EH (cell line): ENCODE measurements at places on chromosomes 12 and 14.

DNA sequence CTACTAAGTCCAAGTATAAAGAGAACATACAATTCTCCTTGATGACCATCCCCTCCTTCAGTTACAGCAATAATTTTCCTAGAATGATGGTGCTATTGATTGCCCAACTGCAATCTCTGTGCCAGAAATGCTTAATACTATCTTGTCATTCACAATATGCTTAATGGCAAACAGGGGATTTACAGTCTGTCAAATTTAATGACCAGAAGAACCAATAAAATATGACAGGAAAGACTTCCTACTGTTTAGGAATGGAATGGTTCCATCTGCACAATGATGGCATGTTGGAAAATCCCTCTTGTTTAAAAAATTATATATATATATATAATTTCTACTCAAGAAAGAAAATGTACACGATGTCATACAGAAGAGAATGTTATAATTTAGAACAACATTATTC is 623.2 kb downstream of the CCER1 start:
- DNase-seq = no peak

DNA sequence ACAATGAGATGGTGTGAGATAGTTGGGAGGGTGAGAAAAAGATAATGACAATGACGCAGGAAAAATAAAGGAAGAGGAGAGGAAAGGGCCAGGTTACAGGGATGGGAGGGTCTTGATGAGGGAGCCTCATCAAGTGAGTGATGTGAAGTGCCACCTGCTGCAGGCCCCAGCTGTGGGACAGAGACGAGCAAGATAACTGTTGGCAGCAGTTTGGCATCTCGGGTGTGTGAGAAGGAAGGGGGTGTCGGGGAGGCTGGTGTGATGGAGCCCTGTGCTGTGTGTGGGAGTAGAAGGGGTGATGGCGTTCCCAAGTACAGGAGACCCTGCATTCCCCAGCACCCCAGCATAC is 11.4 kb upstream of the TAC3 start:
- DNase-seq = no peak

- peak; percentile 7 for DNase-seq
Observed at GRCh38 chr12:43028826-43029225, 439.3 kb upstream of the PRICKLE1 start.

DNA sequence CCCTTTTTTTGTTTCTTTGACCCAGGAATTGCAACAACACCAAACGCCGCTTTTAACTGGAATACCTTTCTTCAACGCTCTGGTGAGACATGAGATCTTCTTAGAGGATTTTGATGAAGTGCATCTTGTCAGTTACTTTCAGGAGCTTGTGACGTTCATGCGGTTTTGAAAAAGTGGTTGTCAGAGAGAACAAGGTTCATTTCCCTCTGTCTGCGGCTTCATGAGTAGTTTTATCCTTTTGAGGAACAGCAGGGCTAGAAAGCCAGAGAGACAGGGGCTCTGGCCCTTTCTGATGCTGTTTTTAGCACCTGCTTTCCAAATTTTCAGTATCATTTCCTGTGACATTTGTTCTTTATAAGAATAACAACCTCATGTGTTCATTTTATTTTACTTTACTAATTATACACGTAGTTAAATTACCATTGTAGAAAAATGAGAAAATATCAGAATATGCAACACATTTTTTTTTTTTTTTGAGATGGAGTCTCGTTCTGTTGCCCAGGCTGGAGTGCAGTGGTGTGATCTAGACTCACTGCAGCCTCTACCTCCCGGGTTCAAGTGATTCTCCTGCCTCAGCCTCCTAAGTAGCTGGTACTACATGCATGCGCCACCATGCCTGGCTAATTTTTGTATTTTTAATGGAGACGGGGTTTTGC is 61.8 kb downstream of the GLT1D1 start:
- DNase-seq = no peak

DNA sequence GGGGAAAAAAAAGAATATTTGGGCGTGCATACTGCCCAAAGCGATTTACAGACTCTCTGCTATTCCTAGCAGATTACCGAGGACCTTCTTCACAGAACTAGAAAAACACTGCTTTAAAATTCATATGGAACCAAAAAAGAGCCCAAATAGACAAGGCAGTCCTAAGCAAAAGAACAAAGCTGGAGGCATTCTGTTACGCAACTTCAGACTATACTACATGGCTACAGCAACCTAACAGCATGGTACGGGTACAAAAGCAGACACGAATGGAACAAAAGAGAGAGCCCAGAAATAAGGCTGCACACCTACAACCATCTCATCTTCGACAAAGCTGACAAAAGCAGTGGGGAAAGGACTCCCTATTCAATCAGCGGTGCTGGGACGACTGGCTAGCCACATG is 56.7 kb downstream of the TRAF3 start:
- DNase-seq = no peak

GRCh38 chr14:87785897-87786296 is 207.1 kb downstream of the GALC start:
- no peak for DNase-seq

GRCh38 chr14:104387022-104388010 is 192.2 kb upstream of the C14orf180 start:
- no peak for DNase-seq

GRCh38 chr12:5988659-5989116 is 43.6 kb upstream of the ANO2 start:
- DNase-seq = peak; percentile 74

GRCh38 chr12:38585086-38585485 is 268.5 kb downstream of the ALG10B start:
- no peak for DNase-seq

DNA sequence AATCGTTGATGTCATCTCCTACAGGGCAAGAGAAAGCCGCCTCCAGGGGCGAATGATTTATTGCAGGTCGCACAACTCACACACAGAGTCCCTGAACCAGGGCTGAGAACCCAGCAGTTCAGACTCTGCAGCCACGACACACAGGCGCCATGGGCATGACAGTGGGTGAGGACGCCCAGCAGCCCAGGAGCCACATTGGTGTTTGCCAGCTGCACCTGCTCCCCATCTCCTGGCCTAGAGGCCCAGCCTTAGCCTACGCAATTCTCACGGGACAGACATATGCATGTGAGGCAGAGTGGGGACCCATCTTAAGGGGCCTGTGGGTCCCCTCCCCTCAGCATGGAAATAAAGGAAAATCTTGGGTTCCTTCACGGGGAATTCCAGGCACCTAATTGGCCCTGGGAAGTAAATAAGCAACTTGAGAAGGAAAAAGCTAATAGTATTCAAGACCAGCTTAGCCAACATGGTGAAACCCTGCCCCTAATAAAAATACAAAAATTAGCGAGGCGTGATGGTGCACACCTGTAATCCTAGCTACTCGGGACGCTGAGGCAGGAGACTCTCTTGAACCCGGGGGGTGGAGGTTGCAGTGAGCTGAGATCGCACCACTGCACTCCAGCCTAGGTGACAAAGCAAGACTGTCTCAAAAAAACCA is 69.3 kb downstream of the RIMBP2 start:
- no peak for DNase-seq

- no peak for DNase-seq
Observed at GRCh38 chr12:83156815-83157214, 470.1 kb downstream of the TMTC2 start.

GRCh38 chr14:104429291-104429861 is 150.2 kb upstream of the C14orf180 start:
- no peak for DNase-seq

DNA sequence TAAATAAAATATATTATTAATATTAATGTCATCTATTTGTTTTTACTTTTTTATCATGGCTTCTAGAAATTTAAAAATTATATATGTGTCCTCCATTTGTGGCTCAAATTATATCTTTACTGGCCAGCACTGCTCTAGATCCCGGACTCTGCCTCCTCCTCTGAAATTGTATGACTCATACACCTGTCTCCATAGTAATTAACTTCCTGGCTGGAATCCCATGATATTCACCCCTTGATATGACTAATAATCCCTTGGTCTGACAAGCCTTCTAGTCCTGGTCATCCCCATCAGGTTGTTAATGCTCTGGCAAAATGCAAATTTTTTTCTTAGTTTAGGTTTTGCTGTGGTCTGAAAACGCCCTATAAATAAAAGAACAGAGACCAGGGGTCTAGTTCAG is 116.2 kb downstream of the BMP4 start:
- no peak for DNase-seq

- DNase-seq = peak; percentile 1
Observed at GRCh38 chr12:126518596-126519200, 1453.5 kb downstream of the AACS start.

- DNase-seq = peak; percentile 99
Observed at GRCh38 chr12:108722992-108723766, 8.1 kb downstream of the CORO1C start.

GRCh38 chr12:95703986-95704385 is 86.6 kb downstream of the NTN4 start:
- DNase-seq = no peak

DNA sequence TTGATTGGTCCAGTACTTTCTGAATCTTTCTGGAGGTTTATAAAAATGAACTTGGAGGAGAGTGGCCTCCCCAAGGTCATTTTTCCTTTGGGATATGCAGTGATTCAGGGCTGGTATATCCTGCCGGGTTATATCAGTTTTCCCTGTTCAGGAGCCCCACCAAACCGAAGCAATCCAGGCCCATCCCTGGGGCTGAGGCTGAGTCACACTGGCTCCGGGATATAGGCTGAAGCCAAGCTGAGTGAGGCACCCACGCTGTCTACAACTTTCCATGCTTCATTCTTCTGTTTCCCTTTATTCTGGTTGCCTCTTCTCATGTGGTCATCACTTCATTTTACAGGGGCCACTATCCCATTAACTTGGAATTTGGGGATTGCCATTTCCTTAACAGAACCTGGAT is 3.4 kb downstream of the SSPN start:
- peak; percentile 76 for DNase-seq

GRCh38 chr12:102757154-102757881 is 159.7 kb downstream of the PAH start:
- DNase-seq = peak; percentile 21

DNA sequence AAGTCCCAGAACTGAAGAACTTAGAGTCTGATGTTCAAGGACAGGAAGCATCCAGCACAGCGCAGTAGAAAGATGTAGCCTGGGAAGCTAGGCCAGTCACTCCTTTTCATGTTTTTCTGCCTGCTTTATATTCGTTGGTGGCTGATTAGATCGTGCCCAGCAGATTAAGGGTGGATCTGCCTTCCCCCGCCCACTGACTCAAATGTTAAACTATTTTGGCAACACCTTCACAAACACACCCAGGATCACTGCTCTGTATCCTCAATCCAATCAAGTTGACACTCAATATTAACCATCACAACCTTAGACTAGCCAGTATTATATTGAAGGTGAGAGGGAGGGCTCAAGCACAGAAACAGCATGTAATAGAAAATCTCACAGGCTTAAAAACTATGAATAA is 222.9 kb downstream of the C12orf50 start:
- no peak for DNase-seq

- peak; percentile 71 for DNase-seq
Observed at GRCh38 chr12:66188584-66189485, at the start of gene IRAK3. Gene IRAK3, plus strand, starts transcription at chr12:66189214. Its CDS starts 86 bp downstream, at chr12:66189300.

DNA sequence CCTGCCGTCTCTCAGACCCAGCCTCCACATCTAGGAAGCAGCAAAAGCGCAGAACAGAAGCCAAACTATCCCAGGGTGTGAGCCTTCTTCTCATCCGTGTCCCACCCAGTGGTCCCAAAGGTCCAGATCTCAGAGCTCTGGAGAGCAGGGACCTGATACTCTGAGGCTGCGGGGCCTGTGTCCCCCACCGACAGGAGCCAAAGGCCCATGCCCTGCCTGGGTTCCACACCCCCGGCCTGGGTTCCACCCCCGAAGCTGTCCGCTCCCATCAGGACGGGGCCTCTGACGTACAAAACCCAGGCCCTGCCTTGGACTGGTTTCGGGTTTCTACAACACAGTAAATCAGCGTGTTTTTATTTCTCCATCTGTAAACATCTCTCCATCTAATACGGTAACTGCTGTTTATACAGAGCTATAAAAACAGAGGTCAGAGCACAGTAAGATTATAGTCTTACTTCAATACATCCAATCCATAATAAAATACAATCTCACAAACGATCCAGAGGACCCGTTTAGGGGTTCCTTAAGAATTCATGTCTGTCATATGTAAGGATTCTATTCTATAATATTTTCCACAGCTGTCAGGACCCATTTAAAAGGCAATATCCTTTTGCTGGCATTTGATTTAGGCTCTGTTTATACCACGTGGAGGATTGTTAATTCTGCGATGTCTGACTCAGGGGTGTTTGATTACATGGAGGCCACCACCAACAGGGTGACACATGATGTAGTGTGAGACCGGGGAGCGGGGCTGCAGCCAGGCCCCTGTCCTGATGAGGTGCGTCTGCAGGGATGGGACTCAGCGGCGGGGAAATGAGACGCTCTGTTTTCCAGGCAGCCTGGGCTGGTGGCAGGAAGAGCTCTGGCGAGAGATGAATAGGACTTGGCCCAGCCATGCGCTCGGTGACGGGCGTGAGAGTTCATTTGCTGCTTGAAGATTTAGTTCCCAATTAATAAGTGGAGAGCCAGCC is 110.3 kb downstream of the DICER1 start:
- DNase-seq = peak; percentile 3

- no peak for DNase-seq
Observed at GRCh38 chr14:36939265-36939664, 233.1 kb downstream of the SLC25A21 start.

DNA sequence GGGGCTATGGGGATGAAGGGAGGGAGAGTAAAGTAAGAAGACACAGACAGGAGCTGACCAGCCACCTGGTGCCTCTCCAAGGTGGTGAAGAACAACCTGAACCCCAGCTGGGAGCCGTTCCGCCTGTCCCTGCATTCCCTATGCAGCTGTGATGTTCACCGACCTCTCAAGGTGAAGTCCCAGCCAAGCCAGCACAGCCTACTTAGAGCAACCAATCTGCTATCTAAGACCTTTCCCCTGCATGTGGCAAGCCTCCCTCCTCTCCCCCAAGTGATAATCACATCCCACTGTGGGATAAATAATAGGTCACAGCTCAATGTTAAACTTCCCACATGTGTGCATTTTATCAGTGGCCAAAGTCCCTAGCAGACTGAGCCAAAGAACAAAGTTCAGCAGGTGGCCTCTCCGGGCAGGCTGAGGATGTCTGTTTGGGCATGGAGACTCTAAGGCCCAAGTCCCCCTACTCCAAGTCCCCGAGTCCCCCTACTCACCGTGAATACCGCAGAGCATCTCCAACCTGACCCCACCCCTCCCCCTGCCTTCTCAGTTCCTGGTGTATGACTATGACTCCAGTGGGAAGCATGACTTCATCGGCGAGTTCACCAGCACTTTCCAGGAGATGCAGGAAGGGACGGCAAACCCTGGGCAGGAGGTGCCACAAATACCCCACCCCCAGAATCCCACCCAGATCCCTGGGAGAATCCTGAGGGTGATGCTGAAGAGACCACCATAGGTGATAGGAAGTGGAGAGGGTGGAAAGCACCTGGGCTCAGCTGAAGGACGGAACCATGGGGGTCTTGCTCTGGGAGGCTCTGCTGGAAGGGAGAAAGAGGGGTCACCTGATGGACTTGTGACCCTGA is 3.5 kb downstream of the CPNE6 start:
- DNase-seq = no peak

DNA sequence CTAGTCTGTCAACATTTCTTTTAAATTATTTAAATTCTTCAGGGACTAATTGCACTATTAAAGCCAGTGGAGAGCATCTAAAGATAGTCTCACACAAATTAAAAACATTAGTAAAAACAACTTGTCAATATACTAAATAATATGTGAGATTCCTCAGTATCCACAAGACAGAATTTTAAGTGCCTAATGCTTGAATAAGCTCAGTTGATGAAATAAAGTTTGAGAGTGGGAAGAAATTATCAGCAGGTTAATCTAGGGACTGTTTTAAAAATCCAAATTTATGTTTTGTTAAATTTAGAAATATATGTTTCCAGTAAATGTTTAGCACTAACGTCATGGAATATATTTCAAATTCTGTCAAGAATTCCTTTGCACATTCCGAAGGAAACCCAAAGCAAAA is 105.2 kb downstream of the SLC41A2 start:
- DNase-seq = peak; percentile 56

GRCh38 chr14:73741876-73742519 is 27.8 kb upstream of the PNMA1 start:
- peak; percentile 44 for DNase-seq
